NCI-H1694 (cell line): ENCODE measurements at places on chromosomes 1 and 21.

GRCh38 chr21:45019887-45020537 lies 54.4 kb upstream of the ADARB1 start:
- DNase-seq = no peak

- peak; percentile 6 for DNase-seq
Measured at GRCh38 chr1:48777219-48777895, 666 bp upstream of the BEND5 start.

DNA sequence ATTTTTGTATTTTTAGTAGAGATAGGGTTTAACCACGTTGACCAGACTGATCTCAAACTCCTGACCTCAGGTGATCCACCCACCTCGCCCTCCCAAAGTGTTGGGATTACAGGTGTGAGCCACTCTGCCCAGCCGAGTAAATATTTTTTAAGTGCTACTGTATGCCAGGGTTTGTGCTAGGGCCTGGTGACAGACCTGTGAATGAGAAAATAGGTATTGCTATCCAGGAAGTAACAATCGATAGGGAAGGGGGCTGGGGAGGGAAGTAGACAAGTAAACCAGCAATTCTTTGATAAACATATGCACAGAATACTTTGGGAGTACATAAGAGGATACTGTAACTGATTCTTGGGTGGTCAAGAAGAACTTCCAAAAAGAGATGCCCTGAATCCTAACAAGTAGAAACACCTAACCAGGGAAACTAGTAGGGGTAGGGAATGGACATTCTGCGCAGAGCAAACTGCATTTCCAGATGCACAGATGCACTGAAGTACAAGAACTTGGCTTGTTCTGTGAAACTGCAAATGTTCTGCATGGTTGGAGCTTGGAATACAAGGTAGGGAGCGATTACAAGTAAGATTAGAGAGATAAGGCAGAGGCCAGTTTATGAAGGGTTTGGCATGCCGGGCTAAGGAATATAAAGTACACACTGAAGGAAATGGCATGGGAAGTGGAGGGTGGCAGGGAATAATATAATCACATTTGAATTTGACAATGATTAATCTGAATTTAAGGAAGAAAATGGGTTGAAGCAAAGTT lies 19.0 kb upstream of the DOCK7 start:
- DNase-seq = no peak

DNA sequence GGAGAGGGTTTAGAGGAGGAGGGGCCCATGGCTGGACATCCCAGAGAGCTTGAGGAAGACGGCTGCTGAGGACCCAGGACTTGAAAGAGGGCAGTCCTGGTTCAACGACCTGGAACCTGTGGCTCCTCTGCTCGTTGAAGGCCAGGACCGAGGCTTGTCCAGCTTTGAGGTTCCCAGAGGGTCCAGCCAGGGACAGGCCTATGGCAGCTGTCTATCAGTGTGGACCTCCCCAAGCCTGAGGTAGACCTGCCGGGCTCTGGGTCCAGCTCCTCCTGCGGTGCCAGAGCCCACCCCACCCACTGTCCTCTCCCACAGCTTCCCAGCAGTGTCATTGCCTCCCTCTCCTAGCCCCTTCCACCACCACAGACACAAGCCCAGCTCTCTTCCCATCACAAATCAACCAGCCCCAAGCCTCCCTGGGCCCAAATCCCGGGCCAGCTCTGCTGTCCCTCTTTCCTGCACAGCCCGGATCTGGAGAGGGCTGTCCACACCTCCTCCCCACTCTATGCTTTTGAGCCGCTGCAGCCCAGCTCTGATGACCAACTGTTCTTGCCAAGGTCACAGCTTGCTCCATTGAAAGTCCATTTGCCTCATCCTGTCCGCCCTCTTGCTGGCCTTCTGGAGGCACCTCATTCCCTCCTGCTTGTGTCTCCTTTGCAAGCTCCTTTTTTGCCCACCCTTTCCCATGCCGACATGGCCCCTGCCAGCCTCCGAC lies 48.7 kb upstream of the EDN2 start:
- DNase-seq = no peak

- DNase-seq = no peak
Measured at GRCh38 chr1:10939654-10940450, 72.6 kb upstream of the TARDBP start.

- DNase-seq = no peak
Measured at GRCh38 chr1:9349331-9349851, 56.7 kb downstream of the SPSB1 start.

GRCh38 chr1:223211323-223211985 lies 68.4 kb upstream of the TLR5 start:
- DNase-seq = no peak

DNA sequence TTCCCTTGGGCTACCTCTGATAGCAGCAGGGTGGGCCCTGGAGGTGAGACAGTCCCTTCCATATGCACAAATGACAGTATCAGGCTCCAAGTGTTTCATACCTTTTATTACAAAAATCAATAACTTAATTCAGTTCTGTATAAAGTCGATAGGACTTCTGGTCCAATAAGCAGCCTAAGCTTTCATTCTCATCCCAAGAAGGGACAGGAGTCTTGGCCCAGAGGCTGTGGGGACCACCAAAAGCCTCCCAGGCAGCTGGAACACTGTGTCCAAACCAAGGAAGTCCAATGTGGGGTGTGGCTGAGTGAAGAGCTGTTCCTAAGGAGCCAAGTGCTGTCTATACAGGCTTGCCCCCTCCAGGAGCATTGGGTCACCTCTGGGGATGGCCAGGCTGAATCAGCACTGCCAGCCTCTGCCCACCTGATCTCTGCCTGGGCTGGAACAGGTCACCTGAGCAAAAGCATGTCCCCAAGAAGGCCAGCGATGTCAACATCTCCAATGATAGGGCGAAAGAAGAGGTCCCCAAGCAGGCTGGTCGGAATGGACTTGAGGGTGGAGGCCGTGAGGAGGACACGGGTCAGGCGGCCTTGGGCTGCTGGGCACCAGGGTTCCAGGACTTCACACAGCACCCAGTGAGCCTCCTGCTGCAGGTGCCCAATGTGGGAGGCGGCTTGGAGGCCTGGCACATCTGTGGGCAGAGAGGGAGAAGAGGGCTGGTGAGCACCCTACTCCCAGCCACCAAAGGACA lies 2.2 kb downstream of the NR0B2 start:
- DNase-seq = no peak

DNA sequence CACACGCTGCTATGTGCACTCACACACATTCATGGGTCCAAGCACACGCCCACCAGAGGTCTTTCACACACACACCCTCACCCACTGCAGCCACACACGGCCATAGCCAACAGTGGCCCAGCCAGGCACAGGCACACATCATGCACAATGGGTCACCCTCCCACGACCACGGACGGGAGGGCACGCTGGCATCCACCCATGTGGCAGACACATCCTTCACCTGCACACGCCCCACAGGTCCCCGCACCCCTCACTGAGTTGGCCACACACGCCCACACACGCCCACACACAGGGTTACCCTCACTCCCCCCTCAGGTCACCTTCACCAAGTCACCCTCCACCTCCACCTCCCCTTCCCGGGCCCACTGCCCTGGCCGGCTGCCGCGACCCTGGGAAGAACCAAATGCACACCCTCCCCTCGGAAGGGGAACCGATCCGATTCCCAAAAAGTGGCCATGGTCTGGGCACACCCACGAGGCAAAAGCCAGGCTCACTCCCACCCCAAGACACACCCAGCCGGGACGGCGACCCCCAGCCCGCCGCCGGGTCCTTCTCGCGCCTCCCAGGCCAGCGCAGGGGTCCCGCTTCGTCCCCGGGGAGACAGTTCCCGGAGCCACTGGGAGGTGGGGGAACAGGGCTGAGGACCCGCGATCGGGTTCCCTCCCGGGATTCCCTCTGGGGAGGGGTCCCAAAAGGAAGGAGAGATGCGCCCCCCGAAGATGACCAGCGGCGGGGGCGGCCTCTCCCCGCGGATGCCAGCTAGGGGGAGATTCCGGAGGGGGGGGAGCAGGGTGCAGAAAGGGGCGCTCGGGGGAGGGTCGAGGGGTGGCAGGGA lies 860 bp downstream of the SDC3 start:
- DNase-seq = no peak

DNA sequence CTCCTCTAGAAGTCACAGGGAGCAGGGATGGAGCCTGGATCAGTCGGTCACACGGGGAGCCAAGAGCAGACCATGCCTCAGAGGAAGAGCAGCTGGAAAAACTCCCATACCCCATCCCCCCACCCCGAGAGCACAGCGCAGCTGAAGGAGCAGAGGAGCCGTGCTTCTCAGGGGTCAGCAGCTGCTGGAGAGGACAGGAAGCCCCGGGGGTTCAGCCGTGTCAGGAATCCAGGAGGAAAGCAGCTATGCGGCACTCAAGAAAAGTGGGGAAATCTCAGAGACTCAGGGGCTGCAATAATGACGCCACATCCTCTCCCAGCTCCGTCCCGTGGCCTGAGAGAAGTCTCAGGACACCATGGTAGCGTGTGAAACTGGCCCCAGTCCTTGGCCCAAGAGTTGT lies 102.3 kb downstream of the NPHP4 start:
- DNase-seq = no peak

GRCh38 chr1:227950735-227951346 lies 3.1 kb upstream of the WNT9A start:
- no peak for DNase-seq

DNA sequence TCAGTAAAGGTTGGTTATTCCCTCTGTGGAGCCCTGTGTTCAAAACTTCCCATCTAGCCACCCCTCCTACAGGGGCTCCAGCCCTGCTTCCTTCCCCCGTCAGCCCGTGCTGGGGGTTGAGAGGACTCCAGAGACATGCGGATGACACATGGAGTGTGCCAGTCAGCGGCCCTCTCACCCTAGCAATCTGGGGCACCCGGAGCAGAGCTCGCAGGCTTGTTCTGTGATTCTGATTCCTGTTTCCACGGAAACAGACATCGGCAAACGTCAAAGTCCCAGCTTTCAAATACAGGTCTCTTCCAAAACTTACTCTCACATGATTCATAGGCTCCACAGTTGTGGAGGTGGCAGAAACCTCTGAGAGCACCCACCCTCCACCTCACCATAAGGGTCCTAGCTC lies 9.8 kb upstream of the SSBP3 start:
- no peak for DNase-seq

- DNase-seq = peak; percentile 56
Measured at GRCh38 chr1:18229625-18230024, 122.0 kb downstream of the IGSF21 start.

DNA sequence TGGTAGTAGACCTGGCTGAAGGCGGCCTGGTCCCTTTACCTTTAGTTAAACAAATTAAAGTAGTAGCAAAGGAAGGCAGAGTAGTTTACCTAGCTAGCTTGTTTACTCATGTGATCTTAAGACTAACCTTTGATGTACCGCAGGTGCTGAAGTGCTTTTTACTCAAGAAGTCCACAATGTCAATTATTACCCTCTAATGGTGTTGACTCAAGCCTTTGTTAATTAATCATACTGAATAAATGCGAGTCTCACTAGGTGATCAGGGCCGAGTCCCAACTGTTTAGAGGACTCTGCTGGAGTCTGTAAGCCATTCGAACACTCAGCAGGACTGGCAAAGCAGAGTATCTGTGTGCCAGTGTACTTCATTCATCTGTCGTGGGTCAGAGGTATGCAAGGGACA lies 381.1 kb upstream of the NCAM2 start:
- DNase-seq = no peak

- DNase-seq = no peak
Measured at GRCh38 chr1:153928245-153928644, 5.5 kb upstream of the GATAD2B start.
